Vagina (tissue), 2 donors: ENCODE measurements at places on chromosomes 6 and 20.

DNA sequence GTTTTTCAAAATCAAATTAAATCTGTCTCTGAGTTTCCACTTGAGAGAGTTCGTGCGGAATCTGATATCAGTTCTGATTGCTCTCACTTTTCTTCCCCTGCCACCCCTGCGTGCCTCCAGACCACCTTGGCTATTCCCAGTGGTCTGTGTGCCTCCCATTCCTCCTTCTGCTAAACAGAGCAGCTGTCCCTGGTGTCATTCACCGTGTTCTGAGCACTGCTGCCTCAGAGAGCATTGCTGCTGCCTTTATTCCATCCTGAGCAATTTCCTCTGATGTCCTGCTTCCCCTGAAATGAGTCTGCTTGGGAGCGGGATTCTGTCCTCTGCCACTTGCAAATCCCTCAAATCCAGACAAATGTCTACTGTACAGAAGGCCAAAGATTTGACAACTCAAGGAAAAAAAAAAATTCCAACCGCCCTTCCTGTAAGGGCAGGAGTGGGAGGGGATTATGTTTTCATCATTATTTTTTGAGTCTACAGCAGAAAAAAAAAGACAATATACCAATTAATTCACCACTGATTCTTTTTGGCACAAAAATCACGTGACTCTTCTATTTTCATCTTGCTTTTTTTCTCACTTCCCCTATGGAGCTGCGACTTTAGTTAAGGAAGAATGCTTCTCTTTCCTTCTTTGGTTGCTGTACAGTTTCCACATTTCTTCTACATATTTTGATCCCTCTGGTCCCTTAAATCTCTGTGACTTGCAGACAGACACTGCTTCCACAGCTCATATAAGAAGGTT lies 833.0 kb downstream of the EPHA7 start:
- DNase-seq, result no peak

DNA sequence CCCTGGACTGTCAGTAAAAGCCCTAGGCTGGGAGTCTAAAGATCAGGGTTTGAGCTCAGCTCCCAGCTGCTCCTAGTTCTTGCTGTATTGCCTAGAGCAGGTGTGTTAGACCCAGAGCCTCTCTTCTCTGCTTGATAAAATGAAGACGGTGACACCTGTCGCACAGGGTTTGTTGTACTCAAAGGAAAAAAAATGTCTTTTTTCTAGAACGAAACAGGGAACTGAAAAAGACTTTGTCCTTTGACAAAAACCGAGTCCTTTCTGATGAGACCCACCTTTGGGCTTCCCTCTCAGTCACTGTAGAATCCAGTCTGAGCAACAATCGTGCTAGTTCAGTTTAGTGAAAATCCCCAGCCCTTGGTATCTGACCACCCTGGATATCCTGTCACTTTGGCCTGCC lies 102.1 kb upstream of the LAMP5 start:
- DNase-seq, result no peak

- DNase-seq, result no peak
Observed at GRCh38 chr6:129287231-129288177, 404.6 kb downstream of the LAMA2 start.

DNA sequence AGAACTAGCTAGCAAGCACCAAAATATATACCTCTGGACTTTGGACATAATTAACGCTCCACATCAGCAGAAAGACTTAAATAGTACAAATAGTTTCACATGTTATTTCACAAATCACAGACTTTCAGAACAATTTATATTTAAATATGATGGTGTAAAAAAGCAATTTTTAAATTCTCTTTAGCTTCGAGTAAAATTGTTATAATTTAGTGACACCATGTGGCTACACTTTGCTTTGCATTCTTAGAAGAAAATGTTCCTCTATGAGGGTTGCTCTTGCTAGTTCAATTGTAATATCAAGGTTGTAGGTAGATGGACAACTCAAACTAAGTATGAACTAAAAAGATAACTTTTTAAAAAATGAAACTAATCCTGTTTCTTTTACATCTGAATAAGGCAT lies 69.0 kb downstream of the BTBD9 start:
- DNase-seq, result no peak

- DNase-seq, result no peak
Observed at GRCh38 chr6:5680095-5680494, 326.6 kb downstream of the NRN1 start.

- no peak for DNase-seq
Observed at GRCh38 chr6:7172649-7173048, 64.9 kb downstream of the RREB1 start.

DNA sequence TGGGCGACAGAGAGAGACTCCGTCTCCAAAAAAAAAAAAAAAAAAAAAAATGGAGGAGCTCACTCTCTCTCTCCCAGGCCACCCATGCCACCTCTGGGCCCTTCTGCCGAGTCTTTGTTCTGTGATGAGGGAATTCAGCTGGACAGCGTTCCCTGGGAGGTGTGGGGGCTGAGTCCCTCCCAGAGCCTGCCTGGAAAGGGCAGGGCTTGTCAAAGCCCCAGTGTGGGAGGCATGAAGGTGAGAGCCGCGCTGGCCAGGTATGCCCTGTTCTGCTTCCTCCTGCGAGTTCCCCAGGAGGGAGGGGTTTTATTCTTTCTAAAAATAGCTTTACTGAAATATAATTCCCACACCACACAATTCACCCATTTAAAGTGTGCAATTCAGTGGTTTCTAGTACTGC lies 69.6 kb downstream of the TMEM242 start:
- no peak for DNase-seq

GRCh38 chr6:51926125-51926524 lies 161.3 kb downstream of the PKHD1 start:
- DNase-seq, result no peak

- no peak for DNase-seq
Observed at GRCh38 chr6:137970368-137970767, 103.3 kb downstream of the TNFAIP3 start.

DNA sequence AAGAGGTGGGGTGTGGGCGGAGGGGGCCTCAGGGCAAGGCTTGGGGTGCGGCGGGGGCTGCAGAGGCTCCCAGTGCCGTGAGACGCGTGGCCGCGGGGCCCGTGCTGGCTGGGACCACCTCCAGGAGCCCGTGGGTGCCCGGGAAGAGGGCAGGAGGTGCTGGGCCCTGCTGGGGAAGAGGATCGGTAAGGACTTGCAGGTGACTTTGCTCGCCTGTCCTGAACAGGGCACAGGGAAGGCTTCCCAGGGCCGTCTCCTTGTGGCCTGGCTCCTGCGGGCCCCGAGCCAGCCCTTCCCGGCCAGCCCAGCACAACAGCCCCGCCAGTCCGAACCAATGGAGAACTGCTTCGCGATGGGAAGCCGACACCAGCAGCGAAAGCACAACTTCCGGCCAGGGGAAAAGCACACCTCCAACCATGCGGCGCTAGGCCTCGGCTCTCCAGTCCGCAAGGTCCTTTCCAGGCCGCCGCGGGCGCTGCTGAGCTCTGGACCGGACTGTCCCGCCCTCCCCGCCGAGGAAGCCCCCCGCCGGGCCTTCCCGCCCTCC lies 32.3 kb downstream of the IRF4 start:
- no peak for DNase-seq

- no peak for DNase-seq
Observed at GRCh38 chr6:147154454-147154853, 49.8 kb upstream of the STXBP5 start.

GRCh38 chr6:40517654-40518053 lies 69.5 kb downstream of the LRFN2 start:
- DNase-seq, result no peak

- no peak for DNase-seq
Observed at GRCh38 chr20:50980071-50980681, 21.6 kb downstream of the MOCS3 start.

GRCh38 chr20:36493051-36493800 lies 48.1 kb upstream of the MYL9 start:
- no peak for DNase-seq

- DNase-seq, result no peak
Observed at GRCh38 chr6:43570876-43571441, 4.9 kb downstream of the XPO5 start.
